ENCODE measurements at places on chromosomes 13 and 19.

- no peak for DNase-seq
Observed at GRCh38 chr13:97810152-97810551, 143.3 kb upstream of the IPO5 start.

- DNase-seq, result no peak
Observed at GRCh38 chr19:21130097-21130775, 11.6 kb upstream of the ZNF431 start.

DNA sequence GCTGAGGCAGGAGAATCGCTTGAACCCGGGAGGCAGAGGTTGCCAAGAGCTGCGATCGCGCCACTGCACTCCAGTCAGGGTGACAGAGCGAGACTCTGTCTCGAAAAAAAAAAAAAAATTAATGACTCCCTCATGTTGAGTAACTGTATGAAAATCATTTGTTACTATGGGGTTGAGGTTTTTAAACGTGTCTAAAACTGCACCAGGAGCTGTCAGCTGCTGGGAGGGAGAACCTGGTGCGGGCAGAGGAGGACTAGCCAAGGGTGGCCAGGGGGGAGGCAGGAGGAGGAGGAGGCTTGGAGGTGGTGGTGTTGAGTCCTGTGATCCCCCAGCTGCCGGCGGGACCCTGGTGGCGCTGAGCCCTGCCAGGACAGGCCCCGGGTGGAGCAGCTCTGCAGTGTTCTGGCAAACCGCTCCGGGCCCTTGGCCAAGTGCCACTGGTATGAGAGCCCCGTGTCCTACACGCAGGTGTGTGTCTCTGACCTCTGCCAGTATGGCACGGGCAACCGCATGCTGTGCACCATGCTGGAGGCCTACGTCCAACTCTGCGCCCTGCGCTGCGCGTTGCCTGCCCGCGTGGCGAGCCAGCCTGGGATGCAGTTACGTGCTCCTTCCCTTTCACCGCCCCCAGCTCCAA lies 17.1 kb upstream of the FXYD3 start:
- DNase-seq, result no peak

- no peak for DNase-seq
Observed at GRCh38 chr13:108733022-108733560, 103.7 kb downstream of the MYO16 start.

DNA sequence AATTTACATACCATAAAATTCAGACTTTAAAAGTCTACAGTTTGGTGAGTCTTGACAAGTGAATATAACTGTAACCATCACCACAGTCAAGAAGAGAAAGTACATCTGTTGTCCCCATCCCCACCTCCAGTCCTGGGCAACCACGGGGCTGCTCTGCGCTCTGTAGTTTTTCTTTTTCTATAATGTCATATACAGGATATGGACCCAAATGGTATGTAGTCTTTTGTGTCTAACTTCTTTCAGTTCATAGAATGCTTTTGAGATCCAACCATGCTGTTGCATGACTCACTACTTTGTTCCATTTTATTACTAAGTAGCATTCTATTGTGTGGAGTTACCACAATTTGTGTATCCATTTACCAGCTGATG lies 103.9 kb downstream of the DOCK9 start:
- no peak for DNase-seq

DNA sequence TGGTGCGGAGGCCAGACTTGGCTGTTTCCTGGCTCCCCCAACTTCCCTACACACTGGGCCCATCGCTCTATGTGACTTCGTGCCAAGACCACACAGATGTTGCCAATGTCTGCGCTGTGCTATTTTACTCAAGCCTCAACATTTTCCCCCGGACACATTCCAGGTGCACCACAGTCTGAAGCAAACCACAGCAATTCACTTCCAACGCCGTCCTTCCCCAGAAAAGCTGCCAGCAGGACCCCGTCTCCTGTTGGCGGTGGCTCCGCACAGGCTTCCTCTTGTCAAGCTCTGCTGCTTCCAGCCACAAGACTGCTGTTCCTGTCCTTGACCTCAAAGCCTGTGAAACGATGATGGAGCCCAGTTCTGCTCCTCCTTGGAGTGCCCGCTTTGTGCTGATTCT lies 100.7 kb downstream of the CRYL1 start:
- DNase-seq, result no peak

DNA sequence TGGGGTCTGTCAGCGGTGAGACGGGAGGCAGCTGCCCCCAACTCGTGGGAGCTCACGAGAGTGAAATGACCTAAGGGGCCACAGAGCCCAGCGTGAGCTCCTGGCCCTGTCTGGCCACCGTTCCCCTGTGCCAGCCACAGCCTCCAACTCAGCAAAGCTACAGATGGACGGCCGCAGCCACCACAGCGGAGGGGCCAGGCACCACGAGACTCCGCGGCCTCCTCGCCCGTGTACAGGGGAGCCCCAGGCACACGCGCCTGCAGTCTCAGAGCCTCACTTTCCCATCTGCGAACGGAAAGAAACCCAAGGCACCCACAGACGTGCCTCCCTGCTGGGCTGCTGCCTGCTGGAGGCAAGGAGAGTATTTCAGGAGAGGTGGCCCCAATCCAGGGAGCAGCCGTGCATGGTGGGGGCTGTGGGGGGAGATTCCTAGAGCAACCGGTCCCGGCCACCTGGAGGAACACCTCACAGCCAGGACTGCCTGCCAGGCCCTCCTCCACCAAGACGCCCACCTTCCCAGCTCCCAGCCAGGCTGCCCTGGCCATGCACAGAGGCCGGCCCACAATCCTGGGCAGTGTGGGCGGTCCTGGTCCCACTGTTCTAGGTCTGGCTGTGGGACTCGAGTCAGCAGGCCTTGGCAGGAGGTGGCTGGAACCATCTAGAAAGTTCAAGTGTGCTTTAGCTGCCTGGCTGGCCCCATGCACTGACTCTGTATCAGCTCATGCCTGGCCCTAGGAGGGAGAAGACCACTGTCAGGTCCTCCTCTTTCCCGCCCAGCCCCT lies 1.9 kb downstream of the MKNK2 start:
- no peak for DNase-seq

DNA sequence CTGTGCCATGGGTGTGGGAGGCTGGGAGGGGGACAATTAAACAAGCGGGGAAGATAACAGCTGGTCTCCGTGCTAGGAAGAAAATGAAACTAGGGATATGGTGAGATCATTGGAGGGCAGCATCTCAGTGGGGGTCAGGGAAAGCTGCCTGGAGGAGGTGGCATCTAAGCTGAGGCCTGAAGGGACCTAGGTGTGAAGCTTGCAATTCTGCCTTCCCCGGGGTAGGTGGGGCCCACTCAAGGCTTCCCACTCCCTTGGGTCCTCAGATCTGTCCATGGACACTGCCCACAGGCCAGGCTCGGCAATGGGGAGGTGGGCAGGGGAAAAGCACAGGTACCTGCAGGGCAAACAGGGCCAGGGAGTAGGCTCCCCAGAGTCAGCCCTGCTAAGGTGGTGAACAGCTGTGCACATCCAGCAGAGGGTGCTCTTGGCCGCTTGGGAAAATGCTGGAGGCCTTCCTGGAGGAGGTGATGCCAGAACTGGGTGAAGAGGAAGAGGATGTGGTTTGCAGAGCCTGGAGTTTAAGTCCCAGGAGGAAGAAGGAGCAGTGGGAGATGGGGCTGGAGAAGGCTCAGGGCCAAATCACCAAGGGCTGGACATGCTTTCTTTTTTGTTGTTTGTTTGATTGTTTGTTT lies 25.7 kb upstream of the CCNE1 start:
- DNase-seq, result no peak

DNA sequence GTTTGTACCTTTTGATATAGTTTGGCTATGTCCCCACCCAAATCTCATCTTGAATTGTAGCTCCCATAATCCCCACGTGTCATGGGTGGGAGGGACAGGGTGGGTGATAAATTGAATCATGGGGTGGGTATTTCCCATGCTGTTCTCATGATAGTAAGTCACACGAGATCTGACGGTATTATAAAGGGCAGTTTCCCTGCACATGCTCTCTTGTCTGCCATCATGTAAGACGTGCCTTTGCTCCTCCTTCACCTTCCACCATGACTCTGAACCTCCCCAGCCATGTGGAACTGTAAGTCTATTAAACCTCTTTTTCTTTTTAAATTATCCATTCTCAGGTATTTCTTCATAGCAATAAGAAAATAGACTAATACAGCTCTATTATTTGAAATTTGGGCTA lies 330.7 kb upstream of the ATXN8OS start:
- no peak for DNase-seq

GRCh38 chr19:17448131-17448967 lies at the start of gene TMEM221:
Gene TMEM221, minus strand, starts transcription at chr19:17448668. Its CDS starts 206 bp downstream, at chr19:17448462.
- no peak for DNase-seq

DNA sequence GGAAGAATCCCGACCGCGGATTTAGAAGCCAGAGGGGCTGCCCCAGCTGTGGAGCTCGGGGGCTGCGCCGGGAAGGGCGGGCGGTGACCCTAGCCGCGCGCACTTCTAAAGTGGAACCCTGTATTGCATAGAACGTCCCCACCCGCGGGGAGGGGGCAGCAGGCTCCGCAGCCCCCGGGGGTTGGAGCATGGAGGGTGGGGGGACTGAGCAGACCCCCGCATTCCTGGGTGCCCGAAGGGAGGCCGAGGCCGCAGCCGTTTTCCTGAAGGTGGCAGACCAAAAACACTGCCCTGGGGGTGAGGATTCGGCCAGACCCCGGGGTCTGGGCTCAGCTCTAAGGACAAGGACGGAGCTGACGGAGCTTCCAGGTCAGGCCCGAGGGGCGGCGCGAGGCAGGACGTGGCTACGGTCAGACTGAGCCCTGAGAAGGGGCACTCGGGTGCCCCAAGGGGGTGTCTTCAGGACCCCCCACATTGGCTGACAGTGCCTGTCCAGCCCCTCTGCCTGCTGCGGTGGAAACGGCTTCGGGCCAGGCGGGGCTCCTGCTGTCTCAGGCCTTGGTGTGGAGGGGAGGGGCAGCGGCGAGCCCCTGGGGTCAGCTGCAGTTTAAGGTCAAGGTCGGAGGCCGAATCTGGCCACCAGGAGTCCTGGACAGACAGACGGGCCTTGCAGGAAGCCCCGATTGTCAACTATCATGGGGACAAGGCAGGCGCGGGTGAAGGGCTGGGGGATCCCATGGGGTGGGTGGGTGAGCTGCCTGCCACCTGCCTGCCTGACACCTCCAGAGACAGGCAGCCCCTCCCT lies 12.6 kb downstream of the MKNK2 start:
- DNase-seq, result no peak

DNA sequence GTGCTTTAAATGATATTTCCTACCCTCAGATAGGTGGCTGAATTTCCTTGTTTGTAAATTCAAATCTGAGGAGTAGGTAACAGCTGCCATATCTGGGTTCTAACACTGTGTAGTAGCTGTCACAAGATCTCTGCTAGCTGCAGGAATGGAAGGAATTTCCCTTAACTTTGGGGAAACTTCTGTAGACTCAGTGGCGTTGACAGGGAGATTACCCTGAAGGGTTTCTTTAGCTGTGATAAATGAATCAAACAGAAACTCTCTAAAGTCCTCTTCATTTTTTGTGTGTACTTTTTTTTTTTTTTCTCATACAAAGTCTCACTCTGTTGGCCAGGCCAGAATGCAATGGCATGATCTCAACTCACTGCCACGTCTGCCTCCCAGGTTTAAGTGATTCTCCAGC lies 5.3 kb upstream of the EPSTI1 start:
- DNase-seq, result no peak
